Cortex of kidney (tissue), 1 donor: ENCODE measurements at places on chromosomes 1 and 21.

DNA sequence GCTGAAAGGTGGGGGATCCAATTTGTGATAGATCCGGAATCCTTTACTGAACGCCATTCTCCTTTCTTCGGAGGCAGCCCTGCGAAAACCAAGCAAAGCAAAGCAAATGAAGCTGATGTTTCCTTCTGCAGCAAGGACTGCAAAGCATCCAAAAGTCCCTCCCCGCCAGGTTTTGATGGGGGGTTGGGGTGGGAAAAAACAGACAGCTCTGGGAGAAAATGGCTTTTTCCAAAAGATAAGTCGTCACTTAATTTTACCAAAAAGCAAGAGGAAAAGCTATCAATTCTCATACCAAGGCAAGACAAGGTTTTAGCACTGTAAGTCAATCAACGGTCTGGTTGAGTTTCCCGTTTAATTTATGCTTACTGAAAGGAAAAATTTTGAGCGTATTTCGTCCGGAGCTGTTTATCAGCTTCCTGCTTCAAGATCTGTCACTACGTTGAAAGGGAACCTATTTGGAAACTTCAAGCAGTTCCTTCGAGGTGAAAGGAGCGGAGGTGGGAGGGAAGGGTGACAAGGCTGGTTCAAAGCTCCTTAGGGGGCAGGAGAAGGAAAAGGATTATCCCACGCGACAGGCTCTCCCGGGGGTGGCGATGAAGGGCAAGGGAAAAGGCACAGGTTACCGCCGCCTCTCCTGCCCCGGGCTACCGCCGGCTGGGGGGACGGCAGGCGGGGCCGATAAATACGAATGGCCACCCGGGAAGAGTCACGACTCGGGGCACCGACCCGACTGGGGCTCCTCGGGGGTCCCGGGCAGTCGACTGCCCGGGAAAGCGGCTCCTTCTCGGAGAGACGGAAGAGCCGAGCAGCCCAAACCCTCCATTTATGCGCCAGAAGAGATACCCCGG is 750 bp downstream of the SYNJ1 start:
- no peak for DNase-seq

GRCh38 chr1:227748496-227749182 is 13.4 kb downstream of the SNAP47 start:
- no peak for DNase-seq

DNA sequence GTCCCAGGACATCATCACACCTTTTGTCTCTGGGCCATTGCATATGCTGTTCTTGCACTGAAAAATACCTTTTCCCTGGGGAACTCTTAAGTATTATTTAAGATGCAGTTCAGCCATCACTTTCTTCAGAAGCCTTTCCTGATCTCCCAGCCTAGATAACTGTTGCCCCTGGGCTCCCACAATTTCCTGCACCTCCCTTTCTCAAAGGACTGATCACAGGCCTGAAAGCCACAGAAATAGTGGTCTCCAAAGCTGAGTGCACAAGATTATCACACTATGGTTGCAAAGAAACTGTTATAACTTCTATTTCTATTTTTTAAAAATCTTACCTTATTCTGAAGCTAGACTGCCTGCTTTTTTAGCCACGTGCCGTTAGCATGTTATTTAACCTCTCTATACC is 2.8 kb upstream of the ZSCAN20 start:
- no peak for DNase-seq

DNA sequence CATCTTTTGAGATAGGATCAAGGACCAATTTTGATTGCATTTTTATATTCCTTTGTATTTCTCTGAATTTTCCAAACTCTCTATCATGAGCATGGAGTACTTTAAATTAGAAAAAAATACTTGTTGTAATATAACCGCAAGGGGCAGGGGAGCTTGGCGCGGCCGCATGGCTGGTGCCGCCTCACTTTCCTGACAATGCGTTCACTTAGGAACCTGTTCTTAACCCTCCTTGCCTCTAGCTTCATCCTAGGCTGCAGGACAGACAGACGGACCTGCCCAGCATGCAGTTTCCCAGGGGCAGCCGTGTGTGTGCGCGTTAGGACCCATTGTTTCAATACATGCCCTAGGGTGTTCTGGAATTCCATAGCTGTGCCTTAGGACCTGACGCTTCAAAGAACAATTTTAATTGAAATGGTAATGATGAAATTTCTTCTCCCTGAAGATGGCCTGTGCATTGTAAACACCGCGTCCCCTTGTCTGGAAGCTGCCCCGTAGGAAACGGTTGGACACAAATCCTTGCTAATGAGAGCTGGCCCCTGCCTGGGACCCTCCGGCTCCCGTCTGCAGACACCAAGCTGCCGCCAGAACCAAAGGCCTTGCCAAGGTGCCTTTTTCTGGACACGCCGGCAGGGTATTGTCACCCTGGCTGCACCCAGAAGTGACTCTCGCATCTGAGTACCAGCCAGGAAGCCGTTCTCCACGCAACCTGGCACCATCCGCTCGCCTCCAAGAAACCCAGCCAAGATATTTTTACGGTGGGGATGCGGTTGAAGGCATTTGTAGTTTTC is 466.4 kb downstream of the NPHP4 start:
- DNase-seq = no peak

- DNase-seq = no peak
These were observed 516 bp downstream of the TBX15 start for GRCh38 chr1:118987468-118988185.

- DNase-seq = no peak
These were observed 129.2 kb downstream of the ADAMTS1 start for GRCh38 chr21:26715878-26716506.

- no peak for DNase-seq
These were observed 191.7 kb upstream of the ESRRG start for GRCh38 chr1:216914974-216915373.

GRCh38 chr1:192709544-192709943 is 73.6 kb downstream of the RGS13 start:
- no peak for DNase-seq

GRCh38 chr1:214440219-214440965 is 111.0 kb downstream of the PTPN14 start:
- DNase-seq = no peak

DNA sequence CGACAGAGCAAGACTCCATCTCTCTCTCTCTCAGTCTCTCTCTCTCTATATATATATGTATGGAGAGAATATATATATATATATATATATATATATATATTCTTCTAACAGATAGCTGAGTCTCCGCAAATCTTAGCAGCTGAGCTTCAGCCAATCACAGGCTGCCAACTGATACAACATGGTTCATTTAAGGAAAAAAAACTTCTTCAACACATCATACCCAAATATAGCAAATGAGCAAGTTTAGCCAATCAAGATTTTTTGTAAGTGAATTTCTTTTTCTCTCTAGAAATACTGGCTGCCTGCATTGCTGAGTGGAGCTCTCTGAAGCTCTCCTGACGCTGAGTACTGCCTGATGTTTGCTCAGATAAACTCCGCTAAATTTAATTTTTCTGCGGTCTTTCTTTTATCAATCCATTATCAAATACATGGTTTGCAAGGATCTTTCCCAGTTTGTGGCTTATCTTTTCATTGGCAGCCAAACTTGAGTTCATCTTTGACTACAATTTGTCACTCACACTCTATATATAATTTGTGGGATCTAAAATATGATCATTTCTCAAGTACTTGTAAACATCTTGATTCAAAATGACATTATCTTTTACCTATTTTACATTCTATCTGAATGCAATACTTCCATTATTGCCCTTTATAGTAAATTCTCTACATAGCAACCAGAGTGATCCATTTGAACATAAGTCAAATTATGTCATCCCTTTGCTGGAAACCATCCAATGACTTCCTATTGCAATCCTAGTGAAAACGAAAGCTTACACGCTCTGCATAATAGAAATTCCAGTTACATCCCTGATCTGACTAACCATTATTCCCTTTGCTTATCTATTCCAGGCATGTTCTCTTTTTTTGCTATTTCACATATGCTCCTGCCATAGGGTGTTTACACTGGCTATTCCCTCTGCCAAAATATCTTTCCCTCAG is 2131.7 kb downstream of the MRPL39 start:
- DNase-seq = no peak

DNA sequence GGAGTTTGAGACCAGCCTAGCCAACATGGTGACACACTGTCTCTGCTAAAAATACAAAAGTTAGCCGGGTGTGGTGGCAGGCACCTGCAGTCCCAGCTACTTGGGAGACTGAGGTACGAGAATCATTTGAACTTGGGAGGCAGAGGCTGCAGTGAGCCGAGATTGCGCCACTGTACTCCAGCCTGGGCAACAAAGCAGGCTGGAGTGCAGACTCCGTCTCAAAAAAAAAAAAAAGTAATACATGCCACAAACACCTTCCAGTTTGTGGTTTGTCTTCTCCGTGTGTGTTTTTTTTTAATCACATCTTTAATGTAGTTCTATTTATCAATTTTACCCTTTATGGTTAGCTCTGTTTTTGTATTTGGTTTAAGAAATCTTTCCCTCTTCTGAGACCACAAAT is 22.3 kb downstream of the POGZ start:
- DNase-seq = no peak

DNA sequence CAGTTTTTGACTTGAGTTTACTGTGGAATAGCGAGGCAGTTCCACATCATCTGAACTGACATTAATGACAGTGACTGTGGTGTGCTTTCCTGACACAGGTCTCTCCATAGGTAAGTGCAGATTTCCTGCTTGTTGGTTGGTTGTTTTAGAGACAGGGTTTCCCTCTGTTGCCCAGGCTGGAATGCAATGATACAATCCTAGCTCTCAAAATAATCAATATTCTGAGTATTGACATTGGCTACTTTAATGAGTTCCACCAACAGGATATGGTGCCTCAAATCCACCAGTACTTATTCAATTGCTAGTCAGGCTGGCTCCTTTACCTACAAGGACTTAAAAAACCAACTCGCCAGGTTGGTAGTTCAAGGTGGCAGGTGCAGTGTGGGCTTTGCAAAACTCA is 63.8 kb downstream of the CLSTN1 start:
- DNase-seq = no peak

DNA sequence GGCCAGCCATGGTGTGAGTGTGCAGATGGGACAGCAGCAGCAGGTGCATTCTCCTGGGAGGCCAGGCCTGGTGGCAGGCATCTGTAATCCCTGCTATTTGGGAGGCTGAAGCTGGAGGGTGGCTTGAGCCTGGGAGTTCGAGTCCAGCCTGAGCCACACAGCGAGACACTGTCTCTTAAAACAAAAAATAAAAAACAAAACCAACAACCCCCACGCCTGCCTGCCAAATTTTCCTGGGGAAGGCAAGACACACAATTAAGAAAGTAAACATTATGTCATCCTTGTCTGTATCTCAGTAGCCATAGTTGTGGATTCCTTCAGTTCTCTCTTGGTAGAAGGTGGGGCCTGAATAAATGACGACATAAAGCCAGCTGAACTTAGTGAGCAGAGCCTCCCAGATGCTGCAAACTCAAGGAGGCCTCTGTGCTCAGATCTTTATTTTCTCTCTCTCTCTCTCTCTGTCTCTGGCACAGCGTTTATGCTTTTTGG is 57.6 kb upstream of the CD34 start:
- DNase-seq = no peak

DNA sequence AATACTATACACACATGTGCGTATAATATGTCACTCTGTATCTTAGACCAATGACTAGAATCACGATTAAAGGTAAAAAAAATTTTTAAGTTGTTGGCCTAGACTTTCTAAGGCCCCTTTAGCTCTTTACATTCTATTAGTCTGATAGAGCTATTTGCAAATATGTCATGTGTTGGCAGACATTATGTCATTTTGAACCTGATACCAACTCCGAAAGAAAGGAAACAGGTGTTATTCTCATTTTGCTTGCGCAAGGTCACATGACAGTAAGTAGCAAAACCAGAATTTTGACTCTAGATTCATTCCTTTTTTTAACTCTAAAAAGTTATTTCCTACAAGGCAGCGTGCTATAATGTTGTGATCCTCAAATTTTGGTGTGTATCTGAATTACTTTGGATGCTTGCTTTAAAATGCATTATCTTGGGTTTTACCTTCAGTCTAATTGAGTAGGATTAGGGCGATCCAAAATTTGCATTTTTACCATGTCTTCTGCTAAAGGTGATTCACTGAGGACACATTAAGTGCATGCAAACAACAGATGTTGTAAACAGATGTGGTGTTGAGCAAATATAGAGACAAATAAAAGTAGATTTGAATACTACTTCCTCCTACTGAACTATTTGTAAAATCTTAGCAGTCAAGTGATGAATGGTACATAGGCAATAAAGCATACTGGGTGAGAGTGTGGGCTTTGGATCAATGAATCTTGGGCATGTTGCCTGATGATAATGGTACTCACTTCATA is 63.5 kb upstream of the KIAA1614 start:
- no peak for DNase-seq

DNA sequence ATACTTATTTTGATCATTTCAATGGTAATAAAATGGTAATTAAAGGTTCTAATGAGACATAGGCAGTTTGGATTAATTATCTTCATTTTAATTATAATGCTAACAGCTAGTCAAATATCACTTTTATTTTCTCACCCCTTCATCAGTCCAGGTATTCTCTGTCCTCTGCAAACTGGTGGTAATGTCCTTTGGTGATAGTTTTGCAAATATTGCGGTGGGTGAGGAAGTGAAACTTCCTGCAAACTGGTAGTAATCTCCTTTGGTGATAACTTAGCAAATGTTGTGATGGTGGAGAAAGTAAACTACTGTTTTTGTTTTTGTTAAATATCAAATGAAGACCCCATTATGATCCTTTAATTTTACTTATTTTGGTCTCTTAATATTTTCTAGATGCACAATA is 209.0 kb downstream of the AMY1C start:
- DNase-seq = no peak

DNA sequence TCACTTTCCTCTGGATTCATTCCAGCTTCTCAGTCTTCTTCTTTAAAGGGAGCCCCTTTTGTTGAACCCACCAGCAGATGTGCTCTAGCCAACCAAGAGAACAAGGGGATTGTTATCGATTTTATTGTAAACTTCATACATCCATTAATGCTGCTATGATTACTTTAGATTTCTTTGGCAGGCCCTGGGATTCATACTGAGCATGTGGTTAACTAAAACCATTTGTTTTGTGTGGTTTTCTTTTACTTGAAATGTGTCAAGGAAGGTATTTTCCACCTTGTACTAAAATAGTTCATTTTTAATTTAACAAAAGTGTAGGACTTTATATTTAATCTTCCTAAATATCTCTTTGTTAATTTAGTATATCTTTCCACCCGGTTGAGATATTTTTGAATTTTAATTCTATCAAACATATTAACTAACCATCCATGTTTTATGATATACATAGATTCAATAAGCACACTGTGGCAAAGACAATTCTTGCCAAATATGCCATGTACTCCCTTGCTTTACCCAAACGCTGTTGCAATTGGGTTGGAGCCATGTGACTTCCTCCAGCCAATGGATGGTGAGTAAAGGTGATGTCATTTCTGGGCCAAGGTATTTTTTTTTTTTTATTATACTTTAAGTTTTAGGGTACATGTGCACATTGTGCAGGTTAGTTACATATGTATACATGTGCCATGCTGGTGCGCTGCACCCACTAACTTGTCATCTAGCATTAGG is 74.2 kb upstream of the LRRC8D start:
- DNase-seq = no peak

- DNase-seq = no peak
These were observed 26.2 kb upstream of the IL10 start for GRCh38 chr1:206798384-206798996.

GRCh38 chr1:151060657-151061421 is 642 bp downstream of the MLLT11 start:
- no peak for DNase-seq
